ENCODE measurements at places on chromosomes 4 and X.

- H3K4me1 ChIP-seq = no peaks in the 10 kb centered on the region
- no peaks in the 10 kb centered on the region for H3K27me3 ChIP-seq
- no peak for DNase-seq
- no peak overlapping the region for H3K4me3 ChIP-seq
- H3K27ac ChIP-seq = no peak overlapping the region
These were observed 443.4 kb downstream of the TECRL start for GRCh38 chr4:63965875-63966274.

GRCh38 chrX:134533952-134534351 lies 74.0 kb downstream of the HPRT1 start:
- H3K4me3 ChIP-seq = no peak overlapping the region
- H3K27me3 ChIP-seq = no peaks in the 10 kb centered on the region
- no peak overlapping the region for H3K27ac ChIP-seq
- DNase-seq = no peak
- no peaks in the 10 kb centered on the region for H3K36me3 ChIP-seq

GRCh38 chrX:108353452-108353851 lies 84.8 kb downstream of the COL4A6 start:
- no peaks in the 10 kb centered on the region for H3K36me3 ChIP-seq
- peaks cover 62% of the 10 kb centered on the region for H3K27me3 ChIP-seq
- no peak overlapping the region for H3K27ac ChIP-seq
- H3K4me3 ChIP-seq = no peak overlapping the region

- H3K27ac ChIP-seq = no peak overlapping the region
- no peaks in the 10 kb centered on the region for H3K4me1 ChIP-seq
- DNase-seq = no peak
These were observed 225.2 kb upstream of the ZFP42 start for GRCh38 chr4:187770345-187770744.
